ENCODE measurements at places on chromosomes 12 and 14.

DNA sequence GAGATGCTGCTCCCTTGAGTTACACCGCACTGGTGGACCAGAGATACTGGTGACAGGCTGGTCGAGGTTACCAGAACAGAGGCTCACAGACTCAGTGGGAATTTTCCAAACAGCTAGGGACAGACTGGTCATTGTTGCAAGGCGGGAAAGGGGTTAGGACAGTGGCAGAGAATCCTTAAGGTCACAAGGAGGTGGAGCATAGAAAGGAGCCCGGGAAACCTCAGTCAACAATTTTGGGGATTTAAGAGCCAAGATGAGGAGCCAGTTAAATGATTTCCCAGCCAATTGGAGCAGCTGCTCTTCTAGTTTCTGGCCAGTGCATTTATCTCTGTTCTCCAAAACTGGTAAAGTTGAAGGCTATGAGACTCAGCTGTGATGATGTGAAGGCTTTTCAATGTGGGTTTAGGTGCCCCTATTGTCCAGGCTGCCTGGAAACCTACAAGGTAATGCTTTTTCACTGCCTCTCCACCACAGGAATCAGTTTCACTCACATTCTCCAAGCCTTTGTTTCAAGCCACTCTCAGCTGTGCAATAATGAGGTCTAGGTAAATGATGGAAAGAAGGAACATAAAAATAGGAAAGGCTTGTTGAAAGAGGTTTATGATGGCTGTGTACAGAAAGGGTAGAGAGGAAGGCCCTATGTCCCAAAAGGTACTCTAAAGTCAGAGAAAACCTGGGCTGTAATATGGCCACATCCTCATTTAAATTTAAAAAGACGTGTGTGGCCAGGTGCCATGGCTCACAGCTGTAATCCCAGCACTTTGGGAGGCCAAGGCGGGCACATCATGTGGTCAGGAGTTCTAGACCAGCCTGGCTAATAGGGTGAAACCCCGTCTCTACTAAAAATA is 7.0 kb upstream of the TNS2 start:
- no peak for DNase-seq

DNA sequence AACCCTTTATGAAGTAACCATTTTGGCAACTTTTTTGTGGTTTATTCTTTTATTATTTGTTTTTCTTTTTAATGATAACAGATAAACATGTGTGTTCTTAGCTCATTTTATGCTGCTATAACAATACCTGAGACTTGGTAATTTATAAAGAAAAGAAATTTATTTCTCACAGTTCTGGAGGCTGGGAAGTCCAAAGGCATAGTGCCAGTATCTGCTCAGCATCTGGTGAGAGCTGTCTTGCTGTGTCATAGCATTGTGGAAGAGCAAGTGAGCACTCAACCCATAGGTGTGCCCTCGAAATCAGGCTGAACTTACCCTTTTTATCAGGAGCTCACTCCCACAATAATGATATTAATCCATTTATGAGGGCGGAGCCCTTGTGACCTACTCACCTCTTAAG is 8.0 kb upstream of the SCFD1 start:
- DNase-seq = no peak

- DNase-seq = no peak
Observed at GRCh38 chr14:50859296-50859624, 12.6 kb upstream of the ABHD12B start.

GRCh38 chr12:42957561-42958290 is 368.2 kb upstream of the PRICKLE1 start:
- no peak for DNase-seq

- no peak for DNase-seq
Observed at GRCh38 chr12:64544371-64545080, 65.8 kb upstream of the RASSF3 start.

DNA sequence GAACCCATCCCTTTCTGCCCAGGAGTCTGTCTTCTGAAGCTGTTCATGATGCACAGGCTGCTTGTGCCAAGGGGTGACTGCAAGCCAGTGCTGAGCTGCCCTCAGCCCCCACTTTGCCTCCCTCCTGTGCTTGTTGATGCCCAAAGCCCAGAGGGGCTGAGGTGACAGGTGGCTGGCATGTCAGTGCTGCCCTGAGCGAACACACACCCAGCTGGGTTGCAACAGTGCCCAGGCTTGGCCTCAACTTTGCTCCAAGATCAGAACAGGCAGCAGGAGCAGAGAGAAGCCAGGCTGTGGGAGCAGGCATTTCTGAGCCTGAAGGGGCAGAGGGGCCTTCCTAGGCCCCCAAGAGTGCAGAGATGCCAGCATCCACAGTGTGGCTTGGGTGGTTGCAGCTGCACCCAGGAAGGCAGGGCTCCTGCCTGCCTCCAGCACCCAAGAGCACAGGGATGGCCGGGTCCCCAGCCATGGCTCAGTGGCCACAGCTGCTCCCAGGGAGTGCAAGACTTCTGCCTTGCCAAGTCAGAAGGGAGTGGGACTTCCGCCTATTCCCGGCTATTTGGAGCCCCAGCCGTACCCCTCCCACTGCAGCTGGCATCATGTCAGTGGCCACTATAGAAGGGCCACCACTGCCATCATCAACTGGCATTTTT is 83.1 kb downstream of the SLC16A7 start:
- DNase-seq = no peak

GRCh38 chr12:51517800-51518199 is 73.2 kb upstream of the SCN8A start:
- DNase-seq = no peak

GRCh38 chr12:96571101-96571862 is 81.9 kb downstream of the CFAP54 start:
- DNase-seq = peak; percentile 6

DNA sequence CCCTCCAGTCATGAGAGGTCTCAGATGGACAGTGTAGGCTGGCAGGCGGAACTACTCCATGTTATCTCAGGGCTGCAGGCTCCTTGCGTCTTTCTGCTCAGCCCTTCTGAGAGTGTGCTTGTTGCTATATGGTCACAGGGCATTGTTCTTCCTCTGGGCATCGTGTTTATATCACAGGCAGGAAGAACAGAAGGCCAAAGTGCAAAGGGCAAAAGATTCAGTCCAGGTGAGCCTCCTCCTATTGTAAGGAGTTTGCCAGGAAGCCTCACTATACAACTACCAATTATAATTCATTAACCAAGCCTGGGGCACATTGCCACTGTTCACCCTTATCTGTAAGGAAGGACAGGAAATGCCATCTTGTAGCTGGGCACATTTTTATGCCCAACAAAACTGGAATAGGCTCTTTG is 195.5 kb upstream of the KITLG start:
- DNase-seq = no peak

DNA sequence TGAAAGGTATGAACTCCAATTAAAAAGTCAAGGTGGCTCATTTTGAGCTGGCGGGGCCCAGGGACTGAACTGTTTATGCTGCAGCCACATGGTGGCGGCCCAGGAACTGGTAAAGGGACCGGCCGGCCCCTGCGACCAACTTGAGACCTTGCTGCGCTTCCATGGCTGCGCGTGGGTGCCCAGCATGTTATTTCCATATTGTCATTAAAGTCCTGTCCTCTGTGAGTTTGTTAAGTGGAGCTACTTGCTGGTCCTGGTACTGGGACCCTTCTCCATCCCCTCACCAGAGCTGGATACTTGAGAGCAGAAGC is 62.3 kb downstream of the BEGAIN start:
- peak; percentile 57 for DNase-seq

DNA sequence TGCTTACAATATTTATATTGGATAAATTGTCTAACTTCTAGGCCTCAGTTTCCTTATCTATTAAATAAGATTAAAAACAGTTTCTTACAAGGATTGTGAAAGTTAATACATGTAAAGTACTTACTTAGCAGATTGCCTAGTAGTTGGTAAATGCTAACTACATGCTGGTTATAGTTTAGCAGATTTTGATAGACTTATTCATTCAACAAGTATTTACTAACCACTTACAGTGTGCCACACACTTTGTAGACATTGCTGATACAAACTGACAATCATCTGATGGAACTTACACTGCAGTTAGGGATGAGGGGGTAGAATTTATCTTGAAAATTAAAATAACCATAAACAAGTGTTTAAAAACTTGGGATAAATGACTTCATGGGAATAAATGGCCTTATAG is 50.4 kb downstream of the ARID2 start:
- DNase-seq = no peak

DNA sequence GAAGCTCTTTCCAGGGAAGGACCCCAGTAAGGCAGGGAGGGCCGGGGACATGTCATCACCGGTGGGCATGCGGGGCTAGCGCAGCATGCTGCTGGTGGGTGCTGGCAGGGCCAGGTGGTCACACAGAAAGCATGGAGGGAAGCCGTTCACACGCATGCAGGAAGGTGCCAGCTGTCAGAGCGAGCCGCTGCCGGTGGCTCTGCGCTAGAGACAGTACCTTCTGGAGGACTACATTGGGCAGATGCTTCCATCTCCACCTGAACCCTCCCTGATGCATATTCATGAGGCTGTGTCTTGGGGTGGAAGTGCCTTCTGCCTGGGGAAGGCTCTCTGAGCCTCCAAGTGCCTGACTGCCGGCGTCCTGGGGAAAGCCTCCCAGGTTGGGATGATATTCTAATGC is 203.8 kb downstream of the CALM1 start:
- DNase-seq = no peak

DNA sequence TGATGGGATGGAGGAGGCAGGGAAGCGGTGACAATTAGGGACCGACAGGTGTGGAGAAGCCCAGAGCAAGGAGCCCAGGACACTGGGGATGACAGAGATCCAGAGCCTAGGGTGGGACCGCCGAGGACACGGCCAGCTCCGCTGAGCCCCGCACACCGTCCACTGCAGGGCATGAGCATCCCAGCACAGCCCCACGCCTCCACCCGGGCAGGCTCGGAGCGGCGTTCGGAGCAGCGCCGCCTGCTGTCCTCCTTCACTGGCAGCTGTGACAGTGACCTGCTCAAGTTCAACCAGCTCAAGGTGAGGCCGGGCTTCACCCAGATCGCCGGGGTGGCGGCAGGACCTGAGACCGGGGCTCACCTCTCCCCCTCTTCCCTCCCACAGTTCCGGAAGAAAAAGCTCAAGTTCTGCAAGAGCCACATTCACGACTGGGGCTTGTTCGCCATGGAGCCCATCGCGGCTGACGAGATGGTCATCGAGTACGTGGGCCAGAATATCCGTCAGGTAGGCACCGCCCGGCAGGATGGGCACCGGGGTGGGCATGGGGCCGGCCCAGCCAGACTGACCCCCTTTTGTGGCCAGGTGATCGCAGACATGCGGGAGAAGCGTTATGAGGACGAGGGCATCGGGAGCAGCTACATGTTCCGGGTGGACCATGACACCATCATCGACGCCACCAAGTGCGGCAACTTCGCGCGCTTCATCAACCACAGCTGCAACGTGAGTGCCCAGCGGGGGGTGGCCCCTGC is 23.7 kb downstream of the SETD1B start:
- DNase-seq = no peak

DNA sequence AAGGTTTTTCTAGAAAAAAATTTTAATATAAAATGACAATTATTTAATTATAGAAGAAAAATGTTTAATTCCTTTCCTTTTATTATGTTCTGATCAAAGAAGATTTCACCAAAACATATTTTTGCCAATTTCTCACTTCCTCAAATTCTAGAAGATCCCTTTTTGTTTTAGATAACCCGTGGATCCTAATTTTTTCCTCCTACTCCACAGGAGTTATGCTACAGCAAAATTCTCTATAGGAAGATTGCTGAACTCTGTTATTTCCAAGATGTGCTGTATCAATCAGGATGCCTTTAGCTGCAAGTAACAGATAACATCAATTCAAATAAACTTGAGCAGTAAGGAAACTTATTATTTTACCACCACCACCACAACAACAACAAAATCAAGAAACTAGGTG is 3.8 kb upstream of the SNX6 start:
- no peak for DNase-seq

- peak; percentile 13 for DNase-seq
Observed at GRCh38 chr12:65278576-65279368, at the start of gene MSRB3. Gene MSRB3 (plus strand): TSS chr12:65278683. CDS start chr12:65308580, 29,897 bp downstream.

- DNase-seq = no peak
Observed at GRCh38 chr12:68416350-68416749, 84.2 kb upstream of the MDM1 start.

DNA sequence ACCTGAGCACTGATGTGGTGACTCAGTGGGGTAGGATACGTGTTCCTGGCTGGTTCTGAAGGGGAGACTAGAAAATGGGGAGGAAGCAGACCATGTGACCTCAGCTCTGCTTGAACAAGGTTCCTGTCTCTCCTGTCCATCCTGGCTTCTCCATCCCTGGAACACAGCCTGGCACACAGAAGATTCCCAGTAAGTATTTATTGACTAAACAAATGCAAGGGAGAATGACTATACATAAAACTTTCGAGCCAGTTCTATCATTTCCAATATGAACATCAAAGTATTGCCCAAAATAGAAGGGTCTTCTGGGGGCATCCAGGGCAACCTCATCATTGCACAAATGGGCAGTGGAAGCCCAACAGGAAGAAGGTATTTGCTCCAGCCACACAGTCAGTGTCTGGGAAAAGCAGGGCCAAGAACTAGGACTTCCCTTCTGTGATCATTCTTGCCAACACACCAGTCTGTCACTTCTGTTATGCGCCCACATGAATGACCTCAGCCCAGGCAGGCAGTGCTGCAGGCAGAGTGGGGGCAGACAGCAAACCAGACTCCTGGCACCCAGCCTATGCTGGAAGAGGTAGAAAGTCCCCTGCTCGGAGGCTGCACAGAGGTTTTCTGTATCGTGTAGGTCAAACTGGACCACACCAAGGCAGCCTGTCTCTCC is 5.6 kb upstream of the SERPINA9 start:
- DNase-seq = no peak

DNA sequence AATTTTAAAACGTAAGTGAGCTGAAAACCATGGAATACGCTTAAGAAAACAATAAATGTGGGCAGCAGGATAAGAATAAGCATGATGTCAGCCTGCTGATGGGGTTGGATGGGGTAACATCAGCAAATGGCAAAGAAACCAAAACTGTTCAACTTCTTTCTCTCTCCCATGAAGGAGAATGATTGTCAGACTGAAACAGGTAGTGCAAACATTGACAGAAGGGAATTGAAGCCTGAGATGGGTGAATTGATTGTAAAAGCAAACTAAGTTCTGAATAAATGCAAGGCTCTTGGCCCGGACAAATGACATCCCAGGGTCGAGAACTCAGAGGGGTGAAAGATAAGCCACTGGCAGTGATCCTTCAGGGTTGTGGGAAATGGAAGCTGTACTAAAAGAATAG is 182.6 kb downstream of the ETV6 start:
- DNase-seq = no peak

- DNase-seq = no peak
Observed at GRCh38 chr12:52175371-52176350, 16.2 kb downstream of the KRT80 start.

- no peak for DNase-seq
Observed at GRCh38 chr12:122991623-122992275, 11.3 kb downstream of the ARL6IP4 start.

DNA sequence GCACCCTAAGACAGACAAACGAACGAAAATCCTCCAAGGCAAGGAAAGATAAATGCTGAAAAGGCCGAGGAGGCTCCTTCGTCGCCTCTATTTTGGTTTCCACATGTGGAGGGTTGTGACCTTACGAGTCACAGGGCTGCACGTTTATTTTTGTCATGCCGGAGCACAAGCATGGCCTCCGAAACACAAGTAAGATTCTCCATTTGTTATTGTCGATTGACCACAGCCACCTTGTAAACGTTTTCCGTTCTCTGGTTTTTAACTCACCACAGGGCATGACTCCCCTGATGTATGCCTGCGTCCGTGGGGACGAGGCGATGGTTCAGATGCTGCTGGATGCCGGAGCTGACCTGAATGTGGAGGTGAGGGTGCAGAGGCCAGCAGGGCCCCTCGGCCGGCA is 73.1 kb upstream of the PWP1 start:
- DNase-seq = no peak

GRCh38 chr14:29217813-29218450 is 451.3 kb downstream of the FOXG1 start:
- DNase-seq = no peak

GRCh38 chr12:9711664-9712063 is 21.2 kb downstream of the CLECL1 start:
- DNase-seq = no peak

- no peak for DNase-seq
Observed at GRCh38 chr14:68047906-68048305, 228.3 kb downstream of the RAD51B start.

All from natural killer cell (primary cell).